ENCODE measurements at places on chromosomes 6 and 20. TPM values are rescaled to one million over a fixed set of nuclear protein-coding genes. Genes with fewer than 3 reads are reported as not detected.

C6orf58 gene
- not detected for total RNA-seq

CD93 gene
- total RNA-seq, result 90.9 TPM

DNA sequence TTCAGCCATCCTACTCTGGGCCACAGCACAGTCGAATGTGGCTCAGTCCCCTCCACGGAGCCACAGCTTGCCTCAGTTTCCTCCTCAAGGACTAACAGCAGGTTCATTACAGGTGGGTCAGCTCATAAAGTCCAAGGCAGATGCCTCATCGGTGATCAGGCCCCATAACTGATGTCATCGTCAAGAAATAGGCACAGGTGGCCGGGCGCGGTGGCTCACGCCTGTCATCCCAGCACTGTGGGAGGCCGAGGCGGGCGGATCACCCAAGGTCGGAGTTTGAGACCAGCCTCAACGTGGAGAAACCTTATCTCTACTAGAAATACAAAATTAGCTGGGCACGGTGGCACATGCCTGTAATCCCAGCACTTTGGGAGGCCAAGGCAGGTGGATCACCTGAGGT, 3.4 kb downstream of the UCKL1 start:
- DNase-seq, result no peak

MEP1A gene
- not detected for total RNA-seq

GJA10 gene
- total RNA-seq, result not detected

DNA sequence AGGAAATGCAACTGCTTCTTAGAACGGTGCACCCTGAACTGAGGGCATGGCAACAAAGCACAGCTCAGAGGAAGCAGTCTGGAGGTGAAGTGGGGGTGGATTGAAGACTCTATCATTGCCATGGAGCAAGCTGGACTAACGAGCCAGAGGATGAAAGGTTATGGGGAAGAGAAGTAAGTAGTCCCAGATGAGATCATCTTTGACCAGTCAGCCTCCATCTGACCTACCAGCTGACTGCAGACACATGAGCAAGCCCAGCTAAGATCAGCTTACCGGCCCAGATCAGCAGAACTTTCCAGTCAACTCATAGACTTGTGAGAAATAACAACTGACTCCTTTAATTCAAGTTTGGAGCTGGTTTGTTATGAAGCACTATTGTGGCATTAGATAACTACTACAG, 9.1 kb upstream of the JAG1 start:
- no peak for DNase-seq

GRCh38 chr6:13597073-13597472, 18.1 kb upstream of the NOL7 start:
- no peak for DNase-seq

All from heart left ventricle (tissue), 16 donors.